ENCODE measurements at places on chromosomes 13 and 19.

GRCh38 chr13:59671881-59672280 is 491.8 kb downstream of the DIAPH3 start:
- no peak for DNase-seq

GRCh38 chr13:103762523-103762922 is 696.3 kb upstream of the SLC10A2 start:
- no peak for DNase-seq

DNA sequence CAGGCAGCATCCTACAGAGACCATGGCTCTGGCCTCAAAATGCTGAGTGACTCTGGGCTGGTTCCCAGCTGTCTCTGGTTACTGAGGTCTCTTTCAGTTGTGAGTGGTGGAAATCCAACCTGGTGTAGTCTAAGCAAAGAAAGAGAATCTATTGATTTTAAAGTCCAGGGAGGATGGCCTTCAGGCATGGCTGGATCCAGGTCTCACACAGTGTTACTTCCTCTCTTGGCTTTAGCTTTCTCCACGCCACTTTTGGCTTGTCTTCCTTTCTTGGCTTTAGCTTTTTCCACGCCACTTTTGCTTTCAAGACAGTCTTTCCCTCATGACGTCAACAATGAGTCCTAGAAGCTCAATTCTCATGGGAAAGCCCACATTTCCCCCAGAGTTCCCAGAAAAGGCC is 4.1 kb downstream of the CYP4F3 start:
- DNase-seq: no peak

- no peak for DNase-seq
These were observed 10.7 kb upstream of the PABPC3 start for GRCh38 chr13:25085125-25085742.

GRCh38 chr19:47749326-47749725 is 4.0 kb downstream of the NOP53 start:
- no peak for DNase-seq

GRCh38 chr19:46840498-46840942 is 10.1 kb downstream of the AP2S1 start:
- DNase-seq: peak; percentile 42

DNA sequence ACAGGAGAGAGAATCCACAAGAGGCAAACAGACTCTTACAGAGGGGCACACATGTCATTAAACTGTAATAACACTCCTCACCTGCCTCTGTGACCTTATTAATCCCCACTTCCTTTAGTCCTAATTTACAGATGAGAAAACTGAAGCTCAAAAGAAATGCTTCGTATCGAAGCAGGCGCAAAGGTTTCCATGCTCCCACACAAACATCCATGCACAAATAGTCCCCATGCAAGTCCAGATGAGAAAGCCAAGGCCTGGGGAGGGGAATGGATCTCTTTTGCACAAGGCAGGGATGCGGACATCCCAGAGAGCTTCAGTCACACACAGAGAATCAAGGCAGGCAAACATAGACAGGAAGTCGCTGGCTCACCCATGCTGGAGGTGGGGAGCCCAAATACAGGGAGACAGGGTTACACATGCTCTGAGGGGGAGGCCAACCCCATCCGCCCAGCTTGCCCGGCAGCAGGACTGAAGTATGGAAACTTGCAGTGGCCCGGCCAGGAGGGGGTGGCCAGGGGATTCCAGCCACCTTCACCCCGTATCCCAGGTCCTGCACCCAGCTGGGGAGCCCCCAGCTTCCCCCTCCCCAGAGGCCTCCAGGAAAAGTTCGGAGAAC is 468 bp downstream of the S1PR5 start:
- DNase-seq: no peak

DNA sequence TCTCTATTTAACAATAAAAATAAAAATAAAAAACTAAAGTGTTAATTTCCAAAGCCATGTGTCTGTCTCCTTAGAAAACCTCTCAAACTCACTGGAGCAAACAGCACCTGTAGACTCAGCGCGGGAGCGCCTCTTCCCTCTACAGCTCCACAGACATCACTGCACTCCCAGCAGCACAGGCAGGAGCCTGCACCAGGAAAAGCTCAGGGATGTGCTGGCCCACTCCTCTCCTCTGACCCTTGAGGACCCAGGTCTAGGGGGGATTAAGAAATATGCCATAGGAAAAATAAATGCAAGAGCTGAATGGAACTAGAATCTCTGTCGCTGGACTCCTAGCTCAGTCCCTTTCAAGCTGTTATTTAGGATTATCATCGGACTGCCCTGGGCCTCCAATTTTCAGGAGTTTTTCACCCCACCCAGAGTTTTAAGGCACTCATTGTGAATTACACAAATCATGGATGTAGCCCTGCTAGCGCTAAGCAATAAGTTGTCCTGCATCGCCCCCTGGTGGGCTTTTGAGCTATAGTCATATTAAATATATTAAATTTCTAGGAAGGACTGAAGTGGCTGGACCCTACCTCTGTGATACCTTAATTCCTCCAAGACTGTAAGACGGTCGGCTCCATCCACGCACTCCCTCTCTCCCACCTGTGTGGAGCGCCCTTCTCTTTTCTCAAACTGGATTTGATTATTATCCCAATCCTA is 333.9 kb downstream of the UQCRFS1 start:
- DNase-seq: peak; percentile 50

- DNase-seq: no peak
These were observed 2.6 kb upstream of the PSG4 start for GRCh38 chr19:43207991-43208390.

- DNase-seq: no peak
These were observed 529.6 kb downstream of the FGF9 start for GRCh38 chr13:22200440-22200839.

DNA sequence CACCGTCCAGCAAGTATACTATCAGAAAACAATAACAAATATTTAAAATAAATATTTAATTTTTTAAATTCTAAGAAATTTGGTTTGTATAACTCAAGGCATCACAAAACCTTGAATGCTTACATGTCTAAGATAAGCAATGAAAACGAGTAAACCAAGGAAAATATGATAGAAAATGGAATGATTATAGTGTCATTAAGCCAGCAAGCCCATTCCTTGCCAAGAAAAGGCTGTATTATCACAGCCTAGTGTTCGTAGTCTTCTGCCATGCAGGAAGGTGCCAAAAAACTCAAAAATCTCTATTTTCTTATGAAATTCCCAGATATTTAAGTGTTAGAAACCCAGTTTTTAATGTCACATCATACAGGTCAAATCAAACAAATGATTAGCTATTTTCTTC is 136.4 kb downstream of the STOML3 start:
- DNase-seq: no peak

DNA sequence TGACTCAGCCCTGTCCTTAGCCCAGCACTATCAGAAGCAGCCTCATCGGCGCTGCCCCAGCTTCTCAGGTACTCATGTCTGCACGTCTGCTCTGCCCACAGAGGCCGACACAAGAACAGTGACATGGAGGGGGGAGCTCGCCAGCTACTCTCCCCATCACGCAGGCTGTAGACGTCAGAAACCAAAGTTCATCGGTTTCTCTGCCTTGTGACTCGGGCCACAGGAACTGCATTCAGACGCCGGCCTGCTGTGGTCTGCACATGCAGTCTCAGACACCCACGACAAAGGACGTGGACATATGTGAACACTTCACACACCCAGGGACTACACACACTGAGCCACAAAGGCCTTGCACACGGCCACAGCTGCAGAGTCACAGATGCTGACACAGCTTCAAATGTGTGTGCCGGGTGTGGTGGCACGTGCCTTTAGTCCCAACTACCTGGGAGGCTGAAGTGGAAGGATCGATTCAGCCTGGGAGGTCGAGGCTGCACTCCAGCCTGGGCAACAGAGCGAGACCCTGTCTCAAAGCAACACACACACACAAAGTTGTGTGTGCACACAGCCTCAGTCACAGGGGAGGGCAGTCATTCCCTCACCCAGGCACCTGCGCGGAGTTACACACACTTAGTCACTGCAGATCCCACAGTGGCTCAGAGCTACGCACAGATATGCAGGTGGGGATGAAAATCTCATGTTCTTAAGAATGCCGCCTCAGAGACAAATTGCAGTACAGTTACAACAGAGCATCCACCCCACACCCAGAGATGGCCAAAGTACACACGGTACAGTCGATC is 4.9 kb upstream of the ZFP36 start:
- peak; percentile 61 for DNase-seq

DNA sequence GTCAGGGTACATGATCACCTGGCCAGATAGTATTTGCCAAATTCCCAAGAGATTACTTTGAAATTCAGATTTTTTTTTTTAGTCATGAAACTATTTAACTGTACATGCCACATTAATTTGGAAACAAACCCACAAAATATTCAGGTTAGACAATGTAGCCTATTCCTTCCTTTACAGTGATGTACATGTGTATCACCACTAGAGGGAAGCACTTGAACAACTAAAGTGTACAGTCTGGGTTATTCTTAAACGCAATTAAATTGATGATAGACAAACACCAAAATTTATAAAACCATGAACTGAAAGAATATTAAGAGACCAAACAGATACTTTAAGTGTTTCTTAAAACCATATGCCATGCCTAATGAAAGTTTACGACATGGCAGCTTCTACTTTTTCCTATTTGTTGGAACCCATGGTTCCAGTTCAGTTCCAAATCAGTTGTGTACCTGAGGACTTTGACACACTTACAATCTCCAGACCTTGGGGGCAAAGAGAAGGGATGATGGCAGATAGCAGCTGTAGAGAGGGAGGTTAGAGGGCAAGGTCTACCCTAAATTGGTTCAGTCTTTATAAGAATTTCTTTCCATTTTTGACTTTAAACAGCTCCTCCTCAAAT is 52.8 kb downstream of the TNFSF13B start:
- no peak for DNase-seq

DNA sequence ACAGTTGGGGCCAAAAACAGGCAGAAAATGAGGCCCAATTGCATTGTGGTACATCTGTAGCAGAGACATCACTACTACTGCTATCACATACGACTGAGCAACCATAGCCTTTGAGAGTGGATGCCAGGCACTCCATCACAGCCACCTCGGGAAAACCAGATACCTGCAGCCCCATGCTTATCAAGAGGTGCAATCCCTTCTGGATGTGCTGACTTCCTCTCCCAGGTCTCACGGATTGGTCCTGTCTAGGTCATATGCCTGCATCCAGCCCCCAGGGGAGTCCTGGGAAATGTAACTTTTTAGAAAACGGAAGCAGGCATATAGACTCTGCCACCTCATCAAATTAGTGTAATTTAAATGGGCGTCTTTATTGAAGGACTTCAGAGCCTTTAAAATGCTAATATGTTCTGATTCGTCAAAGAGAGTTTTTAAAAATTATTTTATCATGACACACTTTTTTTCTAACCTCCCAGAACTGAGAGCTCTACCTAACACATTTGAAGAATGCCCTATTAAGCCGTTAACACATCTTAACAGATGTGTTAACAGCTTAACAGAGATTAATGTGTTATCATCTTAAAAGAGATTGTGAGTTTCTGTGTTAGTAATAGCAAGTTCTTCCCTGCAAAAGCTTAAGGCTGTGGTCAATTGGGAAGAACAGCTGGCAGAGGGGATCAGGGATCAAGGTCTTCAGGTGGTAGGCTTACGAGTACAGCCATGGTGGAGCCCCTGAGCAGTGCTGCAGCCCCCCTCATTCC is 63.9 kb downstream of the DLEU7 start:
- no peak for DNase-seq

DNA sequence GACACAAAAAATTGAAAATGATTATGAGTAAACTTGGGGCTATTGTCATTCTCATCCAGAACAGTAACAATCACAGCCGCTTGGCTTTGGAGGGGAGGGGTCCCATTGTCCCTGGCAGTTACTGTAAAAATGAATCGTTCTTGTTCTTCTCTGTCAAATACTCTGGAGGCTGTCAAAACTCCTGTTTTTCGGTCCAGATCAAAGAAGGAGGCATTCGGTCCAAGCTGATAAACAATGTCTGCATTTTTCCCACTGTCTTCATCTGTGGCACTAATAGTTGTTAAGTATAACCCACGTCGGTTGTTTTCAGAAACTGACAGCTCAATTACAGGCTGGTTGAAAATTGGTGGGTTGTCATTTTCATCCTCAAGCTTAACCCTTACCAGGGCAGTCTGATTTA is 3.4 kb downstream of the PCDH9 start:
- DNase-seq: no peak

DNA sequence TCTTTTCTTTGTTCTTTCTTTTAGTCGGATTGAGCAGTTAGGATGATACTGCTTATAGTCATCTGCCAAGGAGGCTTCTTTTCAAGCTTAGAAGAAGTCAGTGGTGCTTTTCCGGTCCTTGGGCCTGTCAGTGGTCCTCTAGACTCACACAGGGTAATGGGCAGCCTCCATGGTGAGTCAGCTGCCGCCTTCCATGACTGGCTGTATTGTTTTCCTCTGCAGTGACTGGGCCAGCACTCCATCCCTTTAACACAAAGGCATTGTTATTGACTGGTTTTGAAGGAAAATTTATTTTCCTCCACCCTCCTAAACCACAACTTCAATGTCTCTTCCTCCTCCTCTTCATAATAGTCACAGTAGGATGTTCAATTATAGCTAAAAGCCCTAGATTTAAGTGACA is 47.1 kb upstream of the CNMD start:
- no peak for DNase-seq

- no peak for DNase-seq
These were observed 7.3 kb downstream of the PTGER1 start for GRCh38 chr19:14467816-14468215.

DNA sequence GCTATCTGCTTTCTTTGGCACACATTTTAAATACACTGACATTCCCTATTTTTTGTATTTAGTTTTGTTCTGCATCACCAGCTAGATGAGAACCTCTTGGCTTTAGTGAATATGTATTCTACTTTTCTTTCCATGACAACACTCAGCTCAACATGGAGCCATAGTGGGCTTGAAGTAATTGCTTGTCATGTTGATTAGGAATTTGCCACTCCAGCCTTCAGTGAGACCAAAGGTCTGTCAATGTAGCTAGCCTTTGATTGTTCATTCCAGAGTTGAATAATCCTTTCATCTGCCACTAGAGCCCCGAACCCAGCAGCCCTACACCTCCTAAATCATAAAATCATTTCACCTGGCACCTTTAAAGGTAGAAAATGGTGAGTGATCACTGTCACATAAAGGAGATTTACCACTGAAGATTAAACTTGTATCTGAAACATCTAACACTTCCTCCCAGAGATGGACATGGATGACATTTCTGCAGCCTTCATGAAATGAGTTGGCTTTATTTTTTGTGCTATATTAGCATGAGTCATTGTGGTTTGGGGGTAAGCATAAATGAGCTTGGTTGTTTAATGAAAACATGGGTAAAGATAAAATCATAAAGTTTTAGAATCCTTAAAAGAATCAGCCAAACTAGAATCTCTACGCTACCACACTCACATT is 29.2 kb upstream of the GARRE1 start:
- no peak for DNase-seq

DNA sequence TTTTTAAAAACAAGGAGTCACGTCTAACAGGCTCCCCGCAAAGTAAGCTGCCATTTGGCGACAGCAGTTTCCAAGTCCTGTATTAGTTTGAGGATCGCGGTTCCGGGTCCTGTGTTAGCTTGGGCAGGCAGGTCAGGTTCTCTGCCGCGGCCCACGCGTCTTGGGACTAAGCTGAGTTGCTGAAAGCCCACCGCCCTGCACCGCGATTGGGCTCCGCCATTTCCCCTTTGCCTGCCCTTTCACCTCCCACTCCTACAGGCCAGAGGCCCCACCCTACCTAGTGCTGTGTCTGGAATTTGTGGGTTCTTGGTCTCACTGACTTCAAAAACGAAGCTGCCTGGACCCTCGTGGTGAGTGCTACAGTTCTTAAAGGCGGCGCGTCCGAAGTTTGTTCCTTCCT is 6.8 kb downstream of the PARP4 start:
- no peak for DNase-seq

GRCh38 chr19:51367565-51368365 is 1.0 kb downstream of the CLDND2 start:
- DNase-seq: peak; percentile 95

- DNase-seq: no peak
These were observed 4.5 kb downstream of the MZF1 start for GRCh38 chr19:58568453-58569130.

GRCh38 chr13:71863254-71863865 is 3.6 kb downstream of the DACH1 start:
- DNase-seq: no peak

Measured in stimulated activated CD4-positive, alpha-beta T cell treated with anti-CD3 and anti-CD28 coated beads, Interleukin-4, amount 100 ng/mL, for 4 hours (primary cell).